ENCODE measurements at places on chromosomes 6 and 20. TPM values are rescaled to one million over a fixed set of nuclear protein-coding genes. Genes with fewer than 3 reads are reported as not detected.

Gene KATNA1
- total RNA-seq = 32.5 TPM

Gene CD24
- total RNA-seq = 7.2 TPM

Gene SLC24A3
- 6.5 TPM for total RNA-seq

Gene KCNS1
- total RNA-seq = 0.59 TPM

Gene CUTA
- total RNA-seq = 84.6 TPM

Gene DDO
- total RNA-seq = 0.23 TPM

Gene SNHG17
- 3.0 TPM for total RNA-seq

Gene SNPH
- 11.6 TPM for total RNA-seq

Gene TRIM38
- total RNA-seq = 11.6 TPM

All from smooth muscle cell of the umbilical artery (primary cell).